GM20000 (cell line): ENCODE measurements at places on chromosomes 4 and X.

GRCh38 chrX:110276778-110277177, 41.1 kb downstream of the AMMECR1 start:
- DNase-seq = peak; percentile 19

DNA sequence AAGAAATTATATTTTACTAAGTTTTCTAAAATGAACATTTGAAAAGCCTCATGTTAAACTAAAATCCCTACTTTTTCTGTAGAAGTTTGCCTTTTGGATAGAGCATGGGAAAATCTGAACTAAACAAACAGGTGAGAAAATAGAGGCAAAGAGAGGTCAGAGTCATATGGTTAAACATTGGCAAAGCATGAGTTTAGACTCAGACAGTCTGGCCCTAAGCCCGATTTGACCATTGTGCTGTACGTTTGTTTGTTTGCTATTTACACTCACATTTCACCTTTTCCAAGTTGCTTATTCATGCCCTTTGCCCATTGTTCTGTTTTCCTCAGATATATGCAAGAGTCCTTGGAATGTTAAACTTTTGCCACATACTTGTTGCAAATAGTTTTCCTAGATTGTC, 85.4 kb downstream of the TIGD2 start:
- no peak for DNase-seq

DNA sequence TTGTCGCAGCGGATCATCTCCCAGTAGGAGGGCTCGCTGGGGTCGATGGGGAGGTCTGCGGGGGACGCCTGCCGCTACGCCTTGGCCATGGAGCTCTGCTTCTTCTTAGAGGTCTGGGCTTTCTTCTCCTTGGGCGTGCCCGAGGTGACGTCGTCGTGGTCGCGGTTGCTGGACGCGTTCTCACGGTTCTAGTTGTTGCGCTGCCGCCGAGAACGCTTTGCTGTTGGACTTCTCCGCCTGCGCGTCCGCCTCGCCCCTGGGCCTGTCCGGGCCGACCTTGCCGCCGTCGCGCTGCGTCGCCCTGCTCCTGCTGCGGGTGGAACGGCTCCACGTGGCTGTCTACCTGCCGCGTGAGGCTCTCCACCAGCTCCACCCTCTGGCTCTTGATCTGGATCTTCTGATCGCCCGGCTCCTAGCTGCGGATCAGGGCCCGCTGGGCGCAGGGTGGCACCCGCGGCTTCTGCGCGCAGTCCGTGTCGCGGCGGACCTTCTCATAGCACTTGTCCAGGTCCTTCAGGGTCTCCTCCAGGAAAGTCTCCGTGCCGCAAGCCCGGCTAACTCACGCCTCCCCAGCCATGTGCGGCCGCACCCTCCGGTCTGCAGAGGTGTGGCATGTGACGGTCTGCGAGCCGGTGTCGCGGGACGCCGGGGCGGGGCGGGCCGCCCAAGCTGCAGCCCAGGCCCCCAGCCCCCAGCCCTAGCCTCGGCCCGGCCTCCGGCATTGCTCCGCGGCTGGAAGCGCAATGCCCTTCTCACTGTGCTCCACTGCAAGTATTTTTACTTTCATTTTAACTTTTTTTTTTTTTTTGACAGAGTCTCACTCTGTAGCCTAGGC, 40.5 kb upstream of the OGT start:
- peak; percentile 54 for DNase-seq

DNA sequence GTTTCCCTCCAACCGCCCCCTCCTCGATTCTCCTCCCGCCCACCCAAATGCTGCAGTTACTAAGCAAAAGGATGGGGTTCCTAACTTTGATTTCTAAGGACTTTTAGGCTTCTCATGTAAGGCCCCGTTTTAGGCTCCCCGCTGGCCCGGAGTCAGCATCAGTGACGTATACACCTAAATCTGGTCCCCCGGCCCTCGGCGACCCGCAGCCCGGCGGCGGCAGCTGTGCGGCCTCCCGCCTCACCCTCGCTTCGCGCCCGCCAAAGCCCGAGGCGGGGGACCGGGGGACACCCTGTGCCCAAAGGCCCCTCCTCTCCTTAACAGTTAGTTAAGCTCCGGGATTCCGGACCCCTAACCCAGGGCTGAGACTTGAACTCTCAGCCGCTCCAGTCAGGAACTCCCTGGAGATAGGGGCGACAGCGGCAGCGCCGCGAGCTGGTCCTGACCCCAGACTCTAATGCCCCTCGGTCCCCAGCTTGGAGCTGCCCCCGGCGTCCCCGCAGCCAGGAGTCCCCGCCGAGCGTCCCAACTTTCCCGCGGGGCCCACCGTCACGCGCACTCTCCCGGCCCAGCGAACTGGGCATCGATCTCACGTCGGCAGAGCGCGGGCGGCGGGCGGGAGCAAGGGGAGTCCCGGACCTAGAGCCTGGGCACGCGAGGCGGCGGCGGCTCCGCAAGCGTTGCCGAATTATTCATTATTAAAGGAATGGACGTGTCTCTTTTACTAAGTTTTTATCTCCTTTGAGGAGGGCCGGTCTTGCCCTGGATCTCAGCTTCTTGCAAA, 1.5 kb upstream of the NR3C2 start:
- DNase-seq = peak; percentile 37

GRCh38 chr4:54999003-54999402, 126.4 kb downstream of the KDR start:
- no peak for DNase-seq

DNA sequence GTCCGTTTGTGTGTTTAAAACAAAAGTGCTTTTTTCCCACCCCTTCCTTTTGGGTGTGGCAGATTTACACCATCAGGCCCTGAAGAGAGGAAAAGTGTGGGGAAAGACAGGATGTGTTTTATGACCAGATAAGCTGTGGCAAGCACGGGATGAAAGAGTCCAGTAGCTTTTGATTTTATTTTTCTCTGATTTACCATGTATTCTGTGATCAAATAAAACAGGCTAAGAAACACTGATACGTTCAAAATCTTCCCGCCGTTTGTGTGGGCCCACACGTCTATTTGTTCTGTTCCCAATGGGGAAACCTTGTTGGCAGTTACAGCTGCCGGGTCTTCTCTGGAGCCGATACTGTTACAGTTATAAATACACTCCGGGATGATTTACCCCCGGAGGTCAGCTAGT, 10.8 kb downstream of the LRP2BP start:
- DNase-seq = no peak

GRCh38 chr4:95000076-95000648, 242.4 kb downstream of the BMPR1B start:
- no peak for DNase-seq

DNA sequence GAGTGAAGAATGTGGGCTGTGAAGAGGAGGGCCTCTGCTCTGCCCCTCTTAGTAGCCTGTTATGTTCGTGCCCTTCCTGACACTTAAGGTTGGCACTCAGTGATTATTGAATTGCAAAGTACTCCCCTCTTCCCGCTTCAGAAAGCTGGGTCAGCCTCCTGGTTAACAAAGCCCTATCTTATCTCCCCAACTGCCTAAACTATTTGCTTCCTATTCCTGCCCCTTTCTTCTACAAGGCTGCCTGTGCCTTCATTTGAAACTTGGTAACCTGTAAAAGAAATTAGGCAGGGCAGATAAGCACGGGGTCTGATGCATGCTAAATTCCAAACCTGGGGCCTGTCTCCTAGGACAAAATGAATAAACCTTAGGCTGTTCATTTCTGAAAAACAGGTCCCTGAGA, 23.1 kb upstream of the TMEM150C start:
- no peak for DNase-seq
